ENCODE measurements at places on chromosomes 1 and 21. TPM values are rescaled to one million over a fixed set of nuclear protein-coding genes. Genes with fewer than 3 reads are reported as not detected.

Gene MIS18A
- 3.2 TPM for total RNA-seq

Gene C8A
- total RNA-seq, result not detected

Gene CCDC28B
- 16.7 TPM for total RNA-seq

Gene CSF1
- total RNA-seq, result 13.9 TPM

Gene KRTAP19-3
- not detected for total RNA-seq

Gene THEM5
- not detected for total RNA-seq

Gene MTARC2
- 22.6 TPM for total RNA-seq

Gene MATN1
- not detected for total RNA-seq

Gene MYBPH
- total RNA-seq, result not detected

Gene AGMAT
- not detected for total RNA-seq

DNA sequence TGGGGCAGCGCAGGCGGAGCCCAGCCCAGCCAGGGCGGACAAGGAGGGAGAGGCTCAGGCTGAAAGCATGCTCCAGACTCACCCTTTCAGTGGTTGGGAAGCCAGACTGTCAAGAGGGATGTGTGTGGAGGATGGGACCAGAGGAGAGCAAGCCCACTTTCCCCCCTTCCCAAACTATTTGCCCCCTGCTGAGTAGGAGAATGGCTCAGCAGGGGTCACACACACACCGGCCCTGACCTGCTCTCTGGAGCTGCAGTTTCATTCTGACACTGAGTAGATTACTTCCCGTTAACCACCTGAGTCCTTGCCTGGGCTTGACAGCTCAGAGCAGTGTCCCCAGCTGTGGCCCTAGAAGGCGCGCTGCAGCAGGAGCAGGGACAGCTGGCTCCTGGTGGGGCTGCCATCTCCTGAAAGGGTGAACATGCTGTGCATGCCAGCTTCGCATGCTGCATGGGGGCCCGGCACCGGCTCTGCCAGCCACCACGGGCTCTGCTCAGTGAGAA is 51.6 kb upstream of the CNTN2 start:
- DNase-seq, result no peak

DNA sequence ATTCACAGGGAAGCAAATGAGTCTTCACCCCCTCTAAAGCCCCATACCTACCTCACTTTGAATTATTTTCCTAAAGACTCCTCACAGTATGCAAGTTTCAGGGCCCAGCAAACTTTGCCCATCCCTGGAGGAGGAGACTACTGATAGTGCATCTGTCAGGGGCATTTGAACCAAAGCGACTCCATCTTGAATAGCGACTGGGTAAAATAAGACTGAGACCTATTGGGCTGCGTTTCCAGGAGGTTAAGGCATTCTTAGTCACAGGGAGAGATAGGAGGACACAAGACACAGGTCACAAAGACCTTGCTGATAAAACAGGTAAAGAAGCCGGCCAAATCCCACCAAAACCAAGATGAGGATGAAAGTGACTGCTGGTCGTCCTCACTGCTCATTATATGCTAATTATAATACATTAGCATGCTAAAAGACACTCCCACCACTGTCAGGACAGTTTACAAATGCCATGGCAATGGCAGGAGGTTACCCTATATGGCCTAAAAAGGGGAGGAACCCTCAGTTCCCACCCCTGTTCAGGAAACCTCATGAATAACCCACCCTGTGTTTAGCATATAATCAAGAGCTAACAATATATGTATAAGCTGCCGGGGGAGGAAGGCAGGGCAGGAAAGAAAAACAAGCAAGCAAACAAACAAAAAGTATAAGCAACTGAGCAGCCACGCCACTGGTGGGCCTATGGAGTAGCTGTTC is 3.3 kb upstream of the PKNOX1 start:
- no peak for DNase-seq

GRCh38 chr1:91036894-91037829 is 15.3 kb upstream of the ZNF644 start:
- DNase-seq, result no peak

DNA sequence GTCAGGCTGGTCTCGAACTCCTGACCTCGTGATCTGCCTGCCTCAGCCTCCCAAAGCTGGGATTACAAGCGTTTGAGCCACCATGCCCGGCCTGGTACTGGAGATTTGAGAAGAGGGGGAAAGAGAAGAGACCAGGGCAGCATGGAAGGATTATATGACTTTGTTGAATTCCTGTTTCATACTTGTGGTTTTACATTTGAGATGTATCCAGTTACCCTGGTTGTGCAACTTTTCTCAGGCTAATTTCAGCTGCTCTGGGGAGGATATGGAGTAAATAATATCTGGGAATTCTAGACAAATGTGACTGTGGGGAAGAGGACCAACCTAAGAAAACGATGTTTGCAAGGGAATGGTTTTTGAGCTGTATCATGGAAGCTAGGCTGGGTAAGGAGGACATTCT is 89.5 kb upstream of the GREM2 start:
- DNase-seq, result no peak

DNA sequence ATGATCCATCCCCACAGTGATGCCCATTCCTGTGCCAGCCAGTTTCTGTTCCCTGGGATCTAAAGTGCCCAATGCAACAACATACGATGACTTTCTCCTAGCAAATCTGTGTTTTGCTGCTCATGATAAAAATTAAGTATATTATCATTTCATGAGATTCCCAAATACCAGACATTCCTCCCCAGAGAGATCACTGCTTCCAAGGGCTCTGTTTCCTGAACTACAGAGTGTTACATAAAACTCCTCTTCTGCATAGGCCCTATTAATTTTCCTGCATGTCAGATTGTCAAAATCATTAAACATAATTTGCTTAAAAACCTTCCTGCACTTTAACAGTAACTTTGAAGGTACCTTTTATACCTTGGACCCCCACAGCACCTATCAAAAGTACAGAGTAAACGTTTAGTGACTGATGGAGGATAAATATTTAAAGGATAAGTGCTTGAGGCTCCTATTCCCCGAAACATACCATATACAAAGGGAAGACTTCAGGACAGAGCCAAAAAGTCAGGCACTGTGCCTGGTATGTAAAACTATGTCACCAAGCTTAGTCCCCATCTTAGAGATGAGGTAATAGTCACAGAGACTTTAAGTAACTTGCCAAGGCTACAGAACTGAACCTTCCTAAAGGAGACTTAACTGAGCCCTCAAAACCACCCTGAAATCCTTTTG is 50.2 kb downstream of the SLC25A24 start:
- no peak for DNase-seq

DNA sequence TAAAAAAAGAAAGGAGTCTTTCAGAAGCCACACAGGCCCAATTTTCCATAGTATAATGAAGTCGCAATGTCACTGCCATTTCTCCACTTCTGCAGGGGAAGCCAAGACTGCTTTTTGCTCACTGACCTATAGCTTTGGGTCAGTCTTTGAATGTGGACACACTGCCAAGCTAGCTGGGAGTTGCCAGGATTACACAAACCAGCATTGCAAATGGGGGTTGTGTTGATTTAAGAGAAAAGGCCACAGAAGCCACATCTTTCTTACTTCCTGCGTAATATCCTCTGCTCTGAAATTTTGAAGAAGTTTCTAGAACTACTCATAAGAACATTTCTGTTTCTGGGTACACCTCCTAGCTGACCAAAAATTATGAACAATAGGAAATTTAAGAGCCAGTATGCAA is 45.8 kb upstream of the SAMSN1 start:
- DNase-seq, result no peak

DNA sequence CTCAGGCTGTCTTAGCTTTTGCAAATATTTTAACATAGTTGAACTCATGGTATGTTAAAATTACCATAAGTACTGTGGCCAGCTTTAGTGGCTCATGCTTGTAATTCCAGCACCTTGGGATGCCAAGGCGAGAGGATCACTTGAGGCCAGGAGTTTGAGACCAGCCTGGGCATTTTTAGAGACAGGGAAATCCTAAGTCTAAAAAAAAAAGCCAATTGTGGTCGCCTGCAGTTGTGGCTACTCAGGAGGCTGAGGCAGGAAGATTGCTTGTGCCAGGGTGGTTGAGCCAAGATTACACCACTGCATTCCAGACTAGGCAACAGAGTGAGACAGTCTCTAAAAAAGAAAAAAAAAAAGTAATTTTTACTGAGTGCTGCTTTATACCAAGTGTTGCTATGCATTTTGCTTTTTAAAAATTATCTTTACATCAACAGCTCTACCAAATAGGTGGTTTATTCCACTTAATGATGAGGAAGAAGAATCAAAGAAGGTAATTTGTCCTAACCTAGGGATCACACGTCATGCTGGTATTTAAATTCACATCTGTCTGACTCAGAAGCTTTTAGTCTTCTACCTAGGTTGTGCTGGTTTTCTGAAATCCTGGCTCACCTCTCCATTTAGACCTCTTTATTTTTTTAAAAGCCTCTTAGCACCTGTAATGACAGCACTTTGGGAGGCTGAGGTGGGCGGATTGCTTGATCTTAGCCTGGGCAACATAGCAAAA is 16.8 kb downstream of the PPP1R12B start:
- no peak for DNase-seq

- DNase-seq, result no peak
Observed at GRCh38 chr1:58650141-58650540, 49.7 kb downstream of the MYSM1 start.

DNA sequence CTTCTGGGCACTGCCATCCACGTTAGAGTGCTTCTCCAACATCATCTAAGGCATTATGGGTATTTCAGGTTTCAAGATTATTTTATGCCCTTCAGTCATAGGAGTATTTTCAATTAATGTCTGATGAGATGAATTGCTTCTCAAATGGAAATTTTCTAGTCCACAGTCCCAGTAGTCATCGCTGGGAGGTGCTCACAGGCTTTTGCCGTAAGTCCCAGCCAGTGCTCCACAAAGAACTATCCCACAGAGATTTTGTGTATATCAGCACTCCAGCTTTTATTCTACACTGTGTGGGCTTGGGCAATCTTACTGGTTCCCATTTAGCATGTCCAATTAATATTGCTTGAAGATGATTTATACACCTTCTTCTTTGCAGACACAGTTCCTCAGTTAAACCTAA is 61.0 kb downstream of the SMYD2 start:
- DNase-seq, result no peak

GRCh38 chr1:206683313-206683712 is 1.4 kb upstream of the MAPKAPK2 start:
- DNase-seq, result no peak

DNA sequence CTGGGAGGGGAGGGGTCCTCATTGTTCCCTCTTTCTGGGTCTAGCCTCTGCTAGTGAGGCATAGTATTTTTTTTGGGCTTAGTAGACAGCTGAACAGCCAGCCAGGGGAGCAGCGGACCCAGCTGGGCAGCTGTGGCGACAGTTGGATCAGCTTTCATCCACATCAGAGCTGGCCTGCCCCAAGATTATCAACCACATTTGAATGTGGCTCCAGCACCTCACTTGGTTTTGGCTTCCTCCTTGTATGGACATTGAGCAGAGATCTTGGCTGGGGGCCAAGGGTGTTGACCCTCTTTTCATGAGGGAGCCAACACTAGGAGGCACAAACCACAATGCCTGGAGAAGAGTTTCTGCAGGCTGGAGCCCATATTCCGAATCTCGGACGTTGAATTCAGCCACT is 25.0 kb downstream of the WNT4 start:
- no peak for DNase-seq

DNA sequence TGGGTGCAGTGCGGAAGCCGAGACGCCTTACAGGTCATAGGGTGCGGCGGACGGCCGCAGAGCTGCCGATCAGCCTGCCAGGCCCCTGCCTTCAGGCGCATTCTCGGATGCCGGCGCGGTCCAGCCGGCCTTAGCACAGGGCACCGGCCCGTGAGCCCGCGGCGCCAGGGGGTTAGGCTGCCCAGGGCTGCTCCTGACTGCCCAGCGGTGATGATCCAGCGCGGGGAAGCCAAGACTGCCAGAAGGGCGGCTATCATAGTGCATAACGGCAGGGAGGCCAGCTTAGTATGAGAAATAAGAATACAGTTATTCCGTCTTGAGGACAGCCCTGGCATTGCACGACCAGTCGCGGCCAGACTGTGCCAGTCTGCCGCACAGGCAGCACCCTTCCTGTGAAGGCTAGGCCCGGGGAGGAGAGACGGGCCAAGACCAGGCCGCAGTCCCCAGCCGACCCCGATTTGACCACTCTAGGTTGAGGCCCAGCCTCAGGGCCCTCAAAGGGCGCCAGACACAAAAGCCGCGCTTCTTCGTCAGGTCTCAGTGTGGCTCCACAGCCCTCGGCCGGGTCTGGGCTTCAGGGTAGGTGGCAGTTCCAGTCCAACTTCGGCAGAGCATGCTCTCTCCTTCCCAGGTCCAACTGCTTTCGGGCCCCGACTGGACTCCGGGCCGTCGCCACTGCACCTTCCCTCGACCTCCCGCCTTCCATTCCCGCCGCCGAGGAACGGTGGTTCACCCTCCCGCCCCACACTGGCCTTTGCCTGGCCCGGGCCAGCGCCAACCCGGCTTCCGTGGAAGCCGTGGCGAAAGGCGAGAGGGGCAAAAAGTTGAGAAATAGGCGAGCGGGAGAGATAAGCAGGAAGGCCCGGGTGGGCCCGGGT is 829 bp downstream of the ALX3 start:
- no peak for DNase-seq

- DNase-seq, result no peak
Observed at GRCh38 chr1:208189716-208190115, 54.5 kb downstream of the PLXNA2 start.

DNA sequence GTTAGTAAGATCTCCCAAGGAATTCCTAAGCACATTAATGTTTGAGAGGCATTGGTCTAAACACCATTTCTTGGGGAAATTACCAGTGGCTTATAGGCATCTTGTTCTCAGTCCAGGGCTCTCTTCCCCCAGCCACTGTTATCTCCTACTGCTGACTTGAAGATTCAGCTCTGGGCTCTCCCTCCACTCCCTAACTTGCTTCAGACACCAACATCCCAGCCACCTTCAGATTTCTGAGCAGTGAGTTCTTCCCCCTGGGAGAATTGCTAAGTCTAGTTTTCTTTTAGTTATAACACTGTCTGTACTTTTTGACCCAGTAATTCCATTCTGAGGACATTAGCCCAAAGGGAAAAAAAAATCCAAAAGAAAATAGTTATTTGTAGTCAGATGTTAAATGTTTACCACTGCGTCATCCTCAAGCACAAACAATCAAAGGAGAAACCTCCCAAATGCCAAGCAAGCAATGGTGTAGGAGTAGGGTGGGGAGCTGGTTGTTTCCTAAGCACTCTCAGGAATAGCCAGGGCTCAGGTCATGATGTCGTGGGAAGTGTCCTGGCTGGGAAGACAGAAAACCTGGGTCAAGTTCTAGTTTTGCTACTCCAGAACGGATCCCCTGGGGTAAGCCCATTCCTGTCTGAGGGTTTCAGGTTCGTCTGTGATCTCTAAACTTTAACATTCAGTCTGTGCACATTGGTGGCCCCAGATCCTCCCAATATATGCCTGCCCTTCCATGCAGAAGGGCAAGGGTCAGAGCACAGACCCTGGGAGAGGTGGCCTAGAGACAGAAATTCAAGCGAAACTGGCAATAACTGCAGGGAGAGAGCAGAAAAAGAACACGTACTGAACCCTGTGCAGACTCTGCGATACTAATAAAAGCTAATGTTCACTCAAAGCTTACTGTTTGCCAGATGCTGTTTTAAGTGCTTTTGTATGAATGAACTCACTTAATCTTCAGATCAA is 191.1 kb upstream of the FGGY start:
- peak; percentile 15 for DNase-seq

- no peak for DNase-seq
Observed at GRCh38 chr1:4836574-4836973, 182.2 kb downstream of the AJAP1 start.

- no peak for DNase-seq
Observed at GRCh38 chr1:66175581-66175980, 358.4 kb upstream of the SGIP1 start.

GRCh38 chr1:99384021-99384420 is 119.7 kb downstream of the PLPPR4 start:
- no peak for DNase-seq

- DNase-seq, result no peak
Observed at GRCh38 chr1:219666242-219666641, 53.3 kb upstream of the ZC3H11B start.
